Stimulated activated CD4-positive, alpha-beta T cell treated with anti-CD3 and anti-CD28 coated beads, Interleukin-1b, Interleukin-23, amount 100 ng/mL, for 24 hours (primary cell): ENCODE measurements at places on chromosomes 3 and 15.

- no peak for DNase-seq
Observed at GRCh38 chr3:55006244-55006676, 78.4 kb upstream of the LRTM1 start.

- DNase-seq = no peak
Observed at GRCh38 chr15:23694592-23694991, 7.5 kb upstream of the NDN start.

DNA sequence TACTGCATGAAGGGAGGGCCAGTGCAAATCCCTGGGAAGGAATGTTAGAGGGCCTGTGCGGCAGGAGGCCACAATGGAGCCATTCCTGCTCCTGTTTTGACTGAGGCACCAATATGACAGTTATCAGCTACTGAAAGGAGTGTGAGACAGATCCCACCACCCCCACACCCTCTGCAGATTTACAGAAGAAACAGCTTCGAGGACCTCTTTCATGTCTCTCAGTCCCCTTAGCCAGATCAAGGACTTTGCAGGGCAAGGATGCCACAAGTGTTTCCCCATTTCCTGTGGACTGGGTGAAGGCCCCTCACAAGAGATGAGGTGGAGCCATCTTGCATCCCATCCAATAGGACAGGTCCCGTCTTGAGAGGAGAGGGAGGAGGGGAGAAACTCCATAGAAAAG is 48.5 kb upstream of the RASGRP1 start:
- no peak for DNase-seq

DNA sequence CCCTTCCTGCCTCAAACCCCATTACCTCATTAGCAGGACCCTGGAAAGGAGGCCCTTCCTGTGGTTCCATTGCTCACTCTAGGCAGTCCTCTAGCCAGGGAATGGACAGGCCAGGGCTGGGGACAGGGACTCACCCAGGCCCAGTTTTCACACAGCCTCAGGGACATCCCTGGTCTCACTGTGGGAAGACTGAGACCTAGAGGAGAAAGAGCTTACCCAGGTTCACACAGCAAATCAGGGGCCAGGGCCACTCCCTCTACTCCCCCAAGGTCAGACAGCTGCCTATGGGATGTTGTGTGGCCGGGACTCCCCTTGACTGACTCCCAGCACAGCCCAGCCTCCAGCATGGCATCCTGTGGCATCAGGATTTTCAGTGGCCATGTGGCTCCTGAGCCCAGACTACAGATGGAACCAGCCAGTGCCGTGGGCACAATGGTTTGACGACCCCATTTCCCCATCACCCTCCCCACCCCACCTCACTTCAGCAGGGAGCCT is 49.3 kb downstream of the ADAMTS7 start:
- DNase-seq = no peak

DNA sequence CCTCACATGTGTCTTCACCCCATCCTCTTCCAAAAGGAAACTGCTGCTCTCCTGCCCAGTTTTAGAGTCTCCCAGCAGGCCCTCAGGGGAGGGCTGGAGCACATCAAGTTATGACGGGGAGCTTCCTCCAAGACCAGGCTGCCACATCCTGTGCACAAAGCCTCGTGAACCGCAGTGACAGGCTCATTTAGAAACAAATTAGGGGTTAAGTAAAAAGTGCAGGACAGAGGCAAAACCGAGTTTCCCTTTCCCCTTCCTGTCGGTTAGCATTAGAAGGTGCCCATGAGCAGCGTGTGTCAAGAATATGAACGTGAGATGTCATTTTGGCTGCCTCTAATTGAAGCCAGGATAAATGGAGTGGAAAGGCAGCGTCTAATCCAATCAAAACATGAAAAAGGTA is 199.7 kb downstream of the ARRDC4 start:
- DNase-seq = no peak

DNA sequence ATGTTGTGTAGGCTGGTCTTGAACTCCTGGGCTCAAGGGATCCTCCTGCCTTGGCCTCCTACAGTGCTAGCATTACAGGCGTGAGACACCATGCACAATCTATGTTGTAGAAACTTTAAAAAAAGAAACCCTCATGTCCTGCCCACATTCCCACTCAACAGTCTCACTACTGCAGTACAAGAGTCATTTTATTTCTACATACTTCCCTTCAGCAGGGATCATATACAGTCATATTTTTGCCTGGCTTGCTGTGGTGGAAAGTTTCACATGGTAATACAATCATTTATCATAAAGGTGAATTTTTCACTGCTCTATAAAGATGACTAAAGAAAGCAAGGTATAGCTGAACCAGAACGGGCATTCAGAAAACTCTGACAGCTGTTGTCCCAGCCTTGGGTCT is 53.8 kb upstream of the PIK3CB start:
- DNase-seq = no peak

- DNase-seq = no peak
Observed at GRCh38 chr15:99121207-99121606, 16.3 kb downstream of the SYNM start.

GRCh38 chr3:22977650-22978289 is 225.4 kb upstream of the UBE2E2 start:
- no peak for DNase-seq

DNA sequence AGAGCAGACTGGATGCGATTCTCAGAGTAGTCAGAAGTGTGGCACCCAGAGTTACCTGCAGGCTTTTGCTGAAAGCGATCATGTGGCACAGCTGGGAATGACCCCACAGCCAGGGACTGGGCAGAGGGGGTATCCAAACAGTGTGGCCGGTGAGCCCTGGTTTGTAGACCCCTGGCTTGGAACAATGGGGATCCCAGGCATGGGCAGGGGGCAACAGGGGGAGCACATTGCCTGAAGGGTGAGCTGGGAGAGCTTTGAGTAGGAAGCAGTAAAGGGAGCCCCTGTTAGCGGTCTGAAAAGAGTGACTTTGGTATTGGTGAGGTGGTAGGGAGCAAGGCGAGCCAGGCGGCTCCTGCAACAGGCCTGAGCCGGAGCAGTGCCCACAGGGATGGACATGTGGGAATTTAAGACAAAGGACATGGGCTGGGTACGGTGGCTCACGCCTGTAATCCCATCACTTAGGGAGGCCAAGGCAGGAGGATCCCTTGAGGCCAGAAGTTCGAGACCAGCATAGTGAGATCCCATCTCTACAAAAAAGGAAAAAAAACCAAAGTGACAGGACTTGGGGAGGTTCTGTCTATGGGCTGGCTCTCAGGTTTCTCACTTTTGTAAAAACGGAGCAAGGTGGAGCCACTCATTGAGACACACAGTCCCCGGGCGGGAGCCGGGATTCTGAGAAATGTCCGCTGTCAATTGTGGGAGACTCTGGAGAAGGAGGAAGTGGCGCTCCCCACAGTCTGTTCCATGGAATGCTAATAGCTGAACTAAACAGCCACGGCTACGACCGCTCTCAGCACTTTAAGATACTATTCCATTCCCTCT is 223.8 kb upstream of the LYSMD4 start:
- no peak for DNase-seq

DNA sequence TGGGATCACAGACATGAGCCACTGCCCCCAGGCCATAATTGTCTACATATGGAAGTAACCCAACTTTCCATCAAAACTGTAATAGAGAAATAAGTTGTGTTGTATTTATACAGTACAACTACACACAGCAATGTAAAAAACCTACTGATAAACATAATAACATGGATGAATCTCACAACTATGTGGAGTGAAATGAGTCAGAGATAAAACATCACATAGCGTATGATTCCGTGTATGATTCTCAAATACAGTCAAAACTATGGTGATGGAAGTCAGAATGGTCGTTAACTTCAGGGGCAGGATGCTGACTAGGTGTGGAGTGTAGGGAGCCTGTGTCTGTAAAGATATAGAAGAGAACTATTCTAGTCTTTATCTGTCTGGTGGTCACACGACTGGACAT is 332.7 kb upstream of the SLCO3A1 start:
- DNase-seq = no peak

DNA sequence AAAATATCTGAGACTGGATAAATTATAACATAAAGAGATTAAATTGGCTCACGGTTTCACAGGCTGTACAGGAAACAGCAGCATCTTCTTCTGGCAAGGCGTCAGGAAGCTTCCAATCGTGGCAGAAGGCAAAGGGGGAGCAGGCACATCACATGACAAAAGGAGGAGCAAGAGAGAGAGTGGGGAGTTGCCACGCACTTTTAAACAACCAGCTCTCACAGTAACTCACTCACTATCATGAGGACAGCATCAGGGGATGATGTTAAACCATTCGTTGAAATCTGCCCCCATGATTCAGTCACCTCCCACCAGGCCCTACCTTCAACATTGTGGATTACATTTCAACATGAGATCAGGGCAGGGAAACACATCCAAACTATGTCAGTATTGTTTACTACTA is 114.5 kb upstream of the SPATA16 start:
- DNase-seq = no peak

DNA sequence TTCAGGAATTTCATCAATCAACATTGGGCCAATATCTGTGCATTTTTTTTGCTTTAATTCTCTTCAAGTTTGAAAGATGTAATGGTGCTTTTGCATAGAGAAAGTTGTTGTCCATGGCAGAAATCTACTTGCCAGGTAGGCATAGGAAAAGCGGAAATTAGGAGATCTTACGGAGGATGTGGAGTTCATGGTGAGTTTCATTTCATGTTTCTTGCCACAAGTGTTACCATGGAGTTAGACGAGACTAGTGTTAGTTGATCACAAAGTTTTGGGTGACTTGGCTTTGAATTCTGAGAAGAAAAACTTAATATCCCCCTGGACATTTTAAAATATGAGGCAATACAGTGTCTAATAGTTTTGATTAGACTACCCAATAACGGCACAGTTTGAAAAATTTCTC is 1.0 kb upstream of the P2RY13 start:
- DNase-seq = no peak

GRCh38 chr15:83200589-83200988 is 7.0 kb downstream of the HDGFL3 start:
- DNase-seq = no peak

- DNase-seq = no peak
Observed at GRCh38 chr3:54939557-54940300, 11.9 kb upstream of the LRTM1 start.

DNA sequence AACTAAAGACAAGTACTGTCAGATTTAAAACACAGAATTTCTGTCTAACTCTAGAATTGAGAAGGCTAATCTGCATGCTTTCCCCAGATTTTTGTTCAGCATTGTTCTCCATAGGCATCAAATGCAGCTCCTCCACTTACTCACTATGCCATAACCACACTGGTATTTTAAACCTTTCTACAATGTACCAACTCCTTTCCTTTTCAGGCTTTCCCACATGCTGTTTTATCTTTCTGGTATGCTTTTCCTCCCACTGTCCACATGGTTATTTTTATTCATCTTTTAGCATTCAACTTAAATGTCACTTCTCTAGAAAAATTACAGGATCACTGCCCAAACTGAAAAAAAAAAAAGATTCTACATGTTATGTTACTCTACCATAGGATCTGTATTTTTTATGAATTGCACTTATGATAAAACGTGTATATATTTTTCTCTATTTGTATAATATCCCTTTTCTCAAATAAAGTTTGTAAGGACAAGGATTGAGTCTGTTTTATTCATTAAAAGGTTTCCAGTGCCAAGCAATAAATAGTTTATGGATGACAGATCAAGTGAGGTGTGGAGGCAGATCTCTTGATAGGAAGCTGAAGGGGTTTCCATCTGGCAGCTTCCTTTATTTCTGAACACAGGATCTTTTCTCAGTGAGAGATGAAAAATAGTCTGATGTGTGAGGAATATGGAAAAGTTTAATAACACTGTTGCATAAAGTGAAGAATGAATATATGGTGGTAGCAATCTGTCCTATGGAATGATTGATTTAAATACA is 1064.5 kb downstream of the ZPLD1 start:
- no peak for DNase-seq

GRCh38 chr3:135056733-135057310 is 261.8 kb downstream of the EPHB1 start:
- no peak for DNase-seq

DNA sequence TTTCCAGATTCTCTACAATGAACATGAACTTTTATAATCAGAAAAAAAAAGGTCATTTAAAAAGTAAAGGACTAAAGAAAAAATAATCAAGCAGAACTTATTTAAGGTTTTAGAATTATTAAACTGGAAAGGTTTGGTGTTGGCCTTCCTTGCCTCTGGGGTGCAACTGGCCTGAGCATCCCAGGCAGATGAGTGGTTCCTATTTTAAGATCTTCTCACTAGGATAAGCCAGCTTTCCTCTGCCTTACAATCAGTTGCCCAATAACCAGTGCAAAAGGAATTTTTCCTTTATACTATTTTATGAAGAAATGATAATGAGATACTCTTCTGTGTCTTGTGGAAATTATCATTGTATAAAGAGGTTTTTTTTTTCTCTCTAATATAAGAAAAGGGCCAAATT is 56.6 kb downstream of the SEC22A start:
- DNase-seq = no peak

- no peak for DNase-seq
Observed at GRCh38 chr3:57164217-57164656, 916 bp downstream of the IL17RD start.

- no peak for DNase-seq
Observed at GRCh38 chr15:56988219-56988618, 69.8 kb downstream of the TCF12 start.

GRCh38 chr3:42556089-42556632 is 25.6 kb downstream of the SEC22C start:
- DNase-seq = no peak

DNA sequence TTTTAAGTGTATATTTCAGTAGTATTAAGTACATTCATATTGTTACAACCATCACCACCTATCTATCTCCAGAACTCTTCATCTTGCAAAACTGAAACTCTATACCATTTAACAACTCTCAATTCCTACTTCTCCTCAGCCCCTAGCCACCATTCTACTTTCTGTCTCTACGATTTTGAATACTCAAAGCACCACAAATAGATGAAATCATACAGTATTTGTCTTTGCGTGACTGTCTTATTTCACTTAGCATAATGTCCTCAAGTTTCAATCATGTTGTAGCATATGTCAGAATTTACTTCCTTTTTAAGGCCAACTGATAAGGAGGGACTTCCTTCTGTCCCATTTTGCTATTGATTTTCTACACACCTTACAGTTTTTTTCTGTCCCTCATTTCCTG is 593.3 kb downstream of the FHIT start:
- no peak for DNase-seq

DNA sequence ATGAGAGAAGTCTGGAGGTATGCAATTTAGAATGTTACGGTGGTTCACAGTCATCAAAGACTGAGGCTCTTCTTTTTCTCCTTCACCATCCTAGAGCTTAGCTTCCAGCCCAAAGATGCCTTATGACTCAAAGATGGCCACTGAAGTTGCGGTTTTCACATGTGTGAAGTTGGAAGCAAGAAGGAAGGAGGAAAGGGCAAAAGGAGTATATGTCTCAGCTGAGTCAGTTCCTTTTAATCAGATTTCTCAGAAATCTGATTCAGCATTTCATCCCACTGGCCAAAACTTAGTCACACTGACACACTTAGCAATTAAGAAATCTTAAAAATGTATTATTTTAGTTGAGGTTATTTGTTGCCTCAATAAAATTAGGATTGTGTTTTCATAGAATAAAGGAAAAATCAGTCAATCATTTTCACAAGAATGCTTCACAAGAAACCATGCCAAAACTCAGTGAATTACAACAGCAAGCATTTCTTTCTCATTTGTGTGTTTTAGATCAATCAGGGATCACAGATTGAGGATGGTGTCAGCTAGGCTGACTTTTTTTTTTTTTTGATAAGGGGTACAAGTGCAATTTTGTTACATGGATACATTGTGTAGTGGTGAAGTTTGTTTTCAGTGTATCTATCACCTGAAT is 211.1 kb upstream of the GADL1 start:
- no peak for DNase-seq

GRCh38 chr3:192914848-192915247 is 2.8 kb downstream of the MB21D2 start:
- no peak for DNase-seq
